ENCODE measurements at places on chromosomes 11 and 22. TPM values are rescaled to one million over a fixed set of nuclear protein-coding genes. Genes with fewer than 3 reads are reported as not detected.

- DNase-seq, result no peak
Observed at GRCh38 chr22:38153821-38154562, 27.6 kb downstream of the PLA2G6 start.

DNA sequence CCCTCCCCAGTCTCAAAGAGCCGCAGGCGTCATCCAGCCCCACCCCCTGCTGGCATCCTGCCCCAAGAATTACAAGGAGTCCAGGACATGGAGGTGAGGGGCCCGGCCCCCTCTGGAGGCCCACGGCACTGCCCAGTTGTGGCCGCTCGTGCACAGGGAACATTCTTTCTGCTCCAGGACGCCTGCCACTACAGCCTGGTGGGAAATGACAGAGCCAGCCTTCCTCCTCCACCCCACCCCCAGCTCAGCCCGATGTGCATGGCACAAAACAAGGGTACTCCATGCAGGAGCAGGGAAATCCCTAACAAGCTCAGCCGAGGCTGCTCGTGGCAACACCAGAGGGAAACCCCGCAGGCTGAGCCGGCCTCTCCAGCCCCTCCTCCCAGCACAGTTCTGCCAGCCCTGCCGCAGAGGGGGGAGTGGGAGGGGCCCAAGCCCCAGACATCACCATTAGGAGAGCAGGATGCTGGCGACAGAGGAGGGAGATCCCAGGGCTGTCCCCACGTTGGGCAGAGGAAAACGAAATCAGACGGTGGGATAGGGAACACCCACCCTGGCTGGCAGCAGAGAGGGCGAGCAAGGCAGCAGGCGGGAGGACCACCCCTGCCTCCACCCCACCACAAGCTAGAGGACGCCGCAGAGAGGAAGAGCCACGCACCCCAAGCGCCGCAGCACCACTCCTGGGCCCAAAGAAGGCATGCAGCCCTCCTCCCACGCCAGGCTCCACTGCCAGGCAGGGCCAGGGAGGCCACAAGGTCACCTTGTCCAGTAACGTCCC is 10.0 kb downstream of the IGSF9B start:
- DNase-seq, result no peak

GRCh38 chr11:122096272-122097112 is 19.5 kb downstream of the BLID start:
- no peak for DNase-seq

GRCh38 chr11:3894128-3894731 is 38.8 kb downstream of the STIM1 start:
- peak; percentile 19 for DNase-seq

DNA sequence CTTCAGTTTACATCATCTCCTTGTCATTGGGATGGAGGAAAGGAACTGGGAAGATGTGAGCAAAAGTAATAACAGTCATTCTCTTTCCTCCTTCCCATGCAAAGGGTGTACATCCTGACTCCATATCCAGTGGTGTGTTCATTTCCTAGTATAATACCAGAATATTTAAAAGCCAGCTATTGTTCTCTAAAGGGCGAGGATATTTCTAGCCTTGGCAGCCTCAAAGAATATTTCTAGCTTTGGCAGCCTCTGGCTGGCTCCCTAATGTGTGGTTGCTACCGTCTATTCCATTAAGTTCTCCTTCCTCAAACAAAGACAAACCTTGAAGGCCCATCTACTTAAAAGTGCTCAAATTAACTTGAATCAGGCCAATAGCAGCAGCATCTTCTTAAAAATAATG is 114.0 kb downstream of the FAM76B start:
- DNase-seq, result peak; percentile 20

- DNase-seq, result no peak
Observed at GRCh38 chr11:15884141-15884540, 472.2 kb downstream of the SOX6 start.

DNA sequence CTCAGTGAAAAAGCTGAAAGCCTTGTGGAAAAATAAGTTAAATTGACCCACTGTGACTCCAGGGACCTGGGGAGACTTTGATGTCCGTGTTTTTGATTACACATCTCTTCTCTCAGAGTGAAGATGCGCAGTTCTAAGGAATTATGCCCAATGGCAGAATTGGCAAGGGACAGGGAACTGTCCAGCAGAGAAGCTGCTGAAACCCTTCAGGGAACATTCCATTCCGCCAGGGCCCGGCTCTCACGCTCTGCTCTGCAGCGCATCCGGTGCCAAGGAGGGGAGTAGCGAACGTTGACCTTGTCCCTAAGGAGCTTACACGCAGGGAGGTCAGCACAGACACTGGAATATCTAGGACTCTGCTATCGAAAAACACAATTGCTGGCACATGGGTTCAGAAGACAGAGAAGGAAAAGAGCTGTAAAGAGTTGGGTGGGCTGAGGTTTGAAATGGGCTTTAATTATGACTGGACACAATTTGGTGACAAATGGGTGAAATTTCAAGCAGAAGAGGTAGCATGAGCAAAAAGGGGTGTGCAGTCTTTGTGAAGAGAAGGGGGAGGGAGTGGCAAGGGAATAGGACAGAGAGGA is 64.5 kb upstream of the B3GAT1 start:
- no peak for DNase-seq

GRCh38 chr11:1968454-1969002 is 21.4 kb downstream of the MRPL23 start:
- no peak for DNase-seq

DNA sequence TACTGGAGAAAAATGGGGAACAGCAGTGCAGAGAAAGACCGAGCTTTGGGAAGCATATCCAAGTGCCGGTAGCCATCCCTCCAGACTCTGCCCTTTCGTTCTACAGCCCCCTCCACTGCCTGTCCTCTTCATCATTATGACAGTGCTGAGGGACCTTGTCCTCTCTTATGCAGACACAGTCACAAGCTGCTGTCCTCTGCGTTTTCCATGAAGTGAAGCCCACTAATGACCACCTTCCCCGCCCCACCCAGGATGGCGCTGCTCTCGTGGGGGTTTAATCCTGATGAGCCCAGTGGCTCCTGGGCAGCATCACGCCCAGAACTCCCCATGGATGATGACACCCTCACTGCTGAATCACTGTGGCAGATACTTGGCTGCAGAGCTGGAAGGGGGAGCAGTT is 157.7 kb downstream of the PKNOX2 start:
- DNase-seq, result no peak

- DNase-seq, result no peak
Observed at GRCh38 chr22:45073064-45073463, 63.3 kb upstream of the PHF21B start.

- DNase-seq, result no peak
Observed at GRCh38 chr11:120601536-120601935, 90.0 kb downstream of the GRIK4 start.

DNA sequence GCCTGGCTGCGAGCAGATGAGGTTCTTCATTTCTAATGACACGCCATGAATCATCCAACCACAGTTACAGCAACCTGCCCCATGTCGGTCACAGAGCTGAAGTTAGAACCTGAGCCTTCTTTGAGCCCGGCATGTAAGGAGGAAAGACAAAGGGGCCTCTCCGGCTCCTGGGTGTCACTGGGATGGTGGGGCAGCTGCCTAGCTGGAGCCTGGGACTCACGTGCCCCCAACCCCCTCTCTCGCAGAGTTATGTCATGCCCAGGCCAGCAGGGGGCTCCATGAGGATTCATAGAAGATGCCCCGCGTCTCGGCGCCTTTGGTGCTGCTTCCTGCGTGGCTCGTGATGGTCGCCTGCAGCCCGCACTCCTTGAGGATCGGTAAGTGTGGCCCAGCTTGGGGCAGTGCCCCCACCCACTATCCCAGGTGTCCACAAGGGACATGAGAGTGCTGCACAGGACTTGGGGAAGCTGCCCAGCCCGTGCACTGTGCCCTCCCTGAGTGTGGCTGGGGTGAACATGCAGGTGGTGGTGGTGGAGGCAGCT is 148.5 kb downstream of the GRIK4 start:
- DNase-seq, result peak; percentile 65

DNA sequence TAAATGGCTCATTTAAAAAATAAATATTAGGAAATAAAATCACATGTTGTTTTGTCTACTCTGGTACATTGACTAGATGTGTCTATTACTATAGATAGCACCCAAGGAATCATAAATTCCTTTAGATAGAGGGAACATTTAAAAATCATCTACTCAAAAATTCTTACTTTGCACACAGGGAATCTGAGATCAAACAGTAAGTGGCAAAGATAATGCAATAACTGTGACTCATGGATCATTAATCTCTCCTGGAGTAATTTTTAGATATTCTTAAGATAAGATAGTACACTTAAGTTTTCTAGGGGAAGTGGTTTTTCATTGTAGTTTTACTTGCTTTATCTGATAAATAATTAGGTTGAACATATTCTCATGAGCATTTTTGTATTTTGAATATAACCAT is 468.9 kb downstream of the LUZP2 start:
- DNase-seq, result no peak

GRCh38 chr11:68038226-68038717 is 553 bp upstream of the TCIRG1 start:
- DNase-seq, result no peak

- no peak for DNase-seq
Observed at GRCh38 chr11:106286881-106287504, 209.5 kb downstream of the AASDHPPT start.

DNA sequence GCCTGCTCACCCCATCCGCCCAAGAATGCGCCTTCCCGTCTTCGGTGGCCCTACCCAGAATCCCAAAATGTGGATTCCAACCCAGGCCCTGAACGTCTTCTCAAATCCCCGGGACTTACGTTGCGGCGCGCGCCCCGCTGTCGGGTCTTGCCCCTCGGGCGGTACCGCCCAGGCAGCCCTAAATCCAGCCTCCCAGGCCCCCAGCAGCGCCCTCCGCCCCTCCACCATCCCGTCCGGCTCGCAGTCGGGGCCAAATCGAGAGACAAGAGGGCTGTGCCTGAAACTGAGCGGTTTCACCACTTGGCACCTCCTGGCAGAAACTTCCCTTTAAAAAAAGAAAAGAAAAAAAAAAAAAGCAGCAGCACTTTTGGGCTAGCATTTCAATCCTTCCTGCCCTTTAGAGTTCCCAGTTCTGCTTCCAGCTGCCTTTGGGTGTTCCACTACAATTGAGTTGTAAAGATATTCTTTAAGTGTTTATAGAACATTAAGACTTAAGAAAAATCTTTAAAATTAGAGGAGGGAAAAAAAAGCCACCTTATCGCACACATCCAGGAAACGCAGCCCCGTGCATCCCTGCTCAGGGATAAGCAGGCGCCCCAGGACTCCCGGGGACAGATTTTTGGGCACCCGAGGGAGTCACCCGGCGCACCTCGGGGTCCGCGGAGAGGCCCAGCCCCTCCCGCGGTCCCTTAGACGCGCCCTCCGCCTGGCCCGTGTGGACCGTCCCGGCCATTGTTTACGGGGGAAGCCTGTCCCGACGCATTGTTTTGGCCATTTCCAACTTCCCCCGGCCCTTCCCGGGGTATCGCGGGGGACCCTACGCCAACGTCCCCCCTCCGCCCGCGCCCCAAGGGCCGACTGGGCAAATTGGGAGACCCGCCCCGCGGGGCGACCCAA is 57.6 kb downstream of the KCNJ4 start:
- peak; percentile 38 for DNase-seq

DNA sequence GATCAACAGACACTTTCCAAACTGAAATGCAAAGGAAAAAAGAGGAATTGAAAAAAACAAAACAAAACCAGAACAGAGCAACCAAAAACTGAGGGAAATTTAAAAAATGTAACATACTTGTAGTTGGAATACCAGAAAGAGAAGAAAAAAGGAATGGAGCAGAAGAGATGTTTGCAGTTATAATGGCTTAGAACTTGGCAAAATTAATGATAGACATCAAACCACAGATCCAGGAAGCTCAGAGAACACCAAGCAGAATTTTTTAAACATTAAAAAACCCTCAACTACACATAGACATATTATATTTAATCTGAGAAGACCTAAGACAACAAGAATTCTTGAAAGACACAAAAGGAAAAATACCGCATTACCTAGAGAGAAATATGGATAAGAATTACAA is 46.1 kb downstream of the ASCL2 start:
- no peak for DNase-seq

DNA sequence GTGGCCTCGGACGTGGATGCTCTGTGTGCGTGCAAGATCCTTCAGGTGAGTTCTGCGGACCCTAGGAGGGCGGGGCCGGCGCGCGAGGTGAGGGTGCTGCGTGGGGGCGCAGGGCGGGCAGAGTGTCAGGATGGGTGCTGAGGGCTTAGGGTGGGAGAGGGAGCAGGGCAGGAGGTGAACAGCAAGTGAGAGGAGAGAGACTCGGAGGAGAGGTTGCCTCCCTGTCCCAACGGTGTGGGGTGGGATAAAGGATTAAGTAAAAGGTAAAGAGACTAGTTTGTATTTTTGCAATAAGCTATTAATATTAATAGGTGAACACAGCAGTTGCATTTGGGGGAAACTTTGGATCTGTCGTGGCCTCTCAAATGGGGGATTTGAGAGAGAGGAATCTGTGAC is 451 bp downstream of the CDC45 start:
- DNase-seq, result no peak

DNA sequence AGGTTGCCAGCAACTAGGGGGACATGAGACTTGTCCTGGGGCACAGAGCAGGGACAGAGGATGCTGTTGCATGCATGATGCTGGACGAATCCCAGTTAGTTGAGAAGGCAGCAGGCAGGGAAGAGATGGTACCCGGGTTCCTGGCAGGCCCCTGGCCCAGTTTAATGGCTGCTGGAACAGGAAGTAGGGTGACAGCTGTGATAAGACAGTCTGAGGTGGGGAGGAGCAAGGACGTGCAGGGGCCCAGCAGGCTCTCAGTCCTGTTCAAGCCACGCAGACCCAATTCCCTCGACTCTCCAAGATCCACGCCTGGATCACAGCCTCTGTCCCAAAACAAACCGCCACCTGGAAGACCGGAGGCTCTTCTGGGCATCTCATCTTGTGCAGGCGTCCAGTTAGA is 32.0 kb downstream of the LRRC10B start:
- no peak for DNase-seq

Gene TAF1D
- total RNA-seq, result 174 TPM

Gene PKDREJ
- under 0.01 TPM for total RNA-seq

Gene DSCAML1
- under 0.01 TPM for total RNA-seq
